ENCODE measurements at places on chromosomes 12 and 14.

- H3K36me3 ChIP-seq, result peaks cover 7% of the 10 kb centered on the region
- H3K4me1 ChIP-seq, result peaks cover 14% of the 10 kb centered on the region
- no peak overlapping the region for H3K27ac ChIP-seq
- no peak overlapping the region for H3K4me3 ChIP-seq
- DNase-seq, result peak; percentile 67
- H3K27me3 ChIP-seq, result no peaks in the 10 kb centered on the region
These were observed 37.5 kb downstream of the PLCZ1 start for GRCh38 chr12:18700271-18700670.

GRCh38 chr12:25491396-25492325, 61.4 kb downstream of the LMNTD1 start:
- peaks cover 3% of the 10 kb centered on the region for H3K36me3 ChIP-seq
- no peaks in the 10 kb centered on the region for H3K4me1 ChIP-seq
- DNase-seq, result no peak
- no peak overlapping the region for H3K4me3 ChIP-seq
- H3K27me3 ChIP-seq, result no peaks in the 10 kb centered on the region

- H3K4me3 ChIP-seq, result no peak overlapping the region
- H3K4me1 ChIP-seq, result peaks cover 7% of the 10 kb centered on the region
- no peak overlapping the region for H3K27ac ChIP-seq
- no peak for DNase-seq
These were observed 214.1 kb upstream of the FLRT2 start for GRCh38 chr14:85315733-85316290.

GRCh38 chr14:106694638-106695393, 1168.4 kb downstream of the TMEM121 start:
- H3K27me3 ChIP-seq, result peaks cover 42% of the 10 kb centered on the region
- H3K36me3 ChIP-seq, result no peaks in the 10 kb centered on the region
- no peak overlapping the region for H3K4me3 ChIP-seq
- H3K27ac ChIP-seq, result no peak overlapping the region

DNA sequence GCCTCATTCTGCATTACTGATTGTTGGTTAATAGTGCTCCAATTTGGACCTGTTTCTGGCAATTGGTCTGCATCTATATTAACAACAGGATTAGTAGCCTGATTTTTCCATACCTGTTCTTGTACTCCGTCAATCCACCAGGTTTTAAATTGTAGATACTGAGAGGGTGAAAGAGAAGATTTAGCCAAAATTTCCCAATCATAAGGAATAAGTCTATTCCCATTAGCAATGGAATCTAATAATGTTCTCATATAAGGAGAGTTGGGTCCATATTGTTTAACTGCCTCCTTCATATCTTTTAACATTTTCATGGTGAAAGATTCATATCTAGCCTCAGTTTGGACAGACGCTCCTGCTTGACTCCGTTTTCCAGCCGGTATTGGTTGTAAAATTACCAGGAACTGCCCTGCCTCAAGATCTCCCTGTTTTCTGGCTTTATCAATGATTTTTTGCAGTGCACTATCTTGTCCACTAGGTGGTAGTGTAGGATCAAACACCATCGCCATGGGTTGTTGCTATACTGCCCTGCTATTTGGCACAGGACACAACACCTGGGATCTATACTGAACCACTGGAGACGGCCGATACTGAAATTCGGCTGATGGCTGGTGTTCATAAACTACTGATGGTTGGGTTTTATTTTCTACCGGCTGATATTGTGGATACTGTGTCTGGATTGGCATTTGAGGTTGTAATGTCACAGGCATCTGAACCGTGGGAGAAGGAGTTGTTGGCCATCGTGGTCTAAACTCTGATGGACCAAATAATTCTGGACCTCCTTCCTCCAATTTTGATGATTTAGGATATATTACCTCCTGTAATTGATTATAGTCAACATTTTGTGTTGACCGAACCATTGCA, 25.2 kb downstream of the DHRS4L2 start:
- DNase-seq, result peak; percentile 83
- no peak overlapping the region for H3K4me3 ChIP-seq
- H3K27me3 ChIP-seq, result peaks cover 20% of the 10 kb centered on the region
- no peaks in the 10 kb centered on the region for H3K36me3 ChIP-seq

DNA sequence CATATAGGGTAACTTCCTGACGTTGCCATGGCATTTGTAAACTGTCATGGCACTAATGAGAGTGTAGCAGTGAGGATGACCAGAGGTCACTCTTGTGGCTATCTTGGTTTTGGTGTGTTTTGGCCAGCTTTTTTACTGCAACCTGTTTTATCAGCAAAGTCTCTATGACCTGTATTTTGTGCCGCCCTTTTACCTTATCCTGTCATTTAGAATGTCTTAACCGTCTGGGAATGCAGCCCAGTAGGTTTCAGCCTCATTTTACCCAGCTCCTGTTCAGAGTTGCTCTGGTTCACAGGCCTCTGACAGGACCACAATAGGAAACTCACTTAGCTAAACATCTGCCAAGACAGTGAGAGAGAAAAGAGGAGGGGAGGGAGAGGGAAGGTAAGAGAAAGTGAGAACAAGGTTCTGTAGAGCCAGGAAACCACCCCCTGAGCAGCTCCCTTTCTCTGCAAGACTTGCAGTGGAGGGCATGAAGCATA, 64.8 kb upstream of the PLEKHG3 start:
- peaks cover 5% of the 10 kb centered on the region for H3K36me3 ChIP-seq
- H3K27ac ChIP-seq, result no peak overlapping the region
- no peak for DNase-seq
- no peak overlapping the region for H3K4me3 ChIP-seq
- peaks cover 13% of the 10 kb centered on the region for H3K4me1 ChIP-seq
- H3K27me3 ChIP-seq, result no peaks in the 10 kb centered on the region

DNA sequence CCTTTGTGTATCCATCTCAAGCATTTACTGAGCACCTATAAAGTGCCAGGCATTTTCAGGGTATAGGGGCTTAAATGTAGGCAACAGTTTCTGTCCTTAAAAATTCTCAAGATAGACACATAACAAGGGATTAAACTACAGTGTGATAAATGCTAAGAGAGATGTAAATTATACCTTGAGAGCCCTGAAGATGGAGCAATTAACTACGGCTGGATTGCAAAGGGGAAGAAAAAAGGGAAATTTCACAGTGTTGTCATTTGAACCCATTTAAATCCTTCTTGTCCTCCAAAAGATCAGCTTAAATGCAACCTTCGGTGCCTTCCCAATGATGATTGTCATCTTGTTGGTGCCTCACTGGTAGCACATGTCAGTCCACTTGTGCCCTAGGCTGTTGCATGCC, 11.5 kb upstream of the IL26 start:
- no peak for DNase-seq
- H3K4me3 ChIP-seq, result peak overlapping the region; percentile 61
- H3K27ac ChIP-seq, result peak overlapping the region; percentile 50
- peaks cover 26% of the 10 kb centered on the region for H3K4me1 ChIP-seq
- H3K36me3 ChIP-seq, result no peaks in the 10 kb centered on the region

All from MCF 10A (cell line).